ENCODE measurements at places on chromosomes 1 and 21.

GRCh38 chr1:117271959-117272358, 61.2 kb upstream of the VTCN1 start:
- DNase-seq, result no peak

- DNase-seq, result no peak
These were observed 86.0 kb upstream of the ZBTB40 start for GRCh38 chr1:22365331-22366295.

GRCh38 chr21:28714777-28715464, 277.8 kb downstream of the LTN1 start:
- DNase-seq, result no peak

DNA sequence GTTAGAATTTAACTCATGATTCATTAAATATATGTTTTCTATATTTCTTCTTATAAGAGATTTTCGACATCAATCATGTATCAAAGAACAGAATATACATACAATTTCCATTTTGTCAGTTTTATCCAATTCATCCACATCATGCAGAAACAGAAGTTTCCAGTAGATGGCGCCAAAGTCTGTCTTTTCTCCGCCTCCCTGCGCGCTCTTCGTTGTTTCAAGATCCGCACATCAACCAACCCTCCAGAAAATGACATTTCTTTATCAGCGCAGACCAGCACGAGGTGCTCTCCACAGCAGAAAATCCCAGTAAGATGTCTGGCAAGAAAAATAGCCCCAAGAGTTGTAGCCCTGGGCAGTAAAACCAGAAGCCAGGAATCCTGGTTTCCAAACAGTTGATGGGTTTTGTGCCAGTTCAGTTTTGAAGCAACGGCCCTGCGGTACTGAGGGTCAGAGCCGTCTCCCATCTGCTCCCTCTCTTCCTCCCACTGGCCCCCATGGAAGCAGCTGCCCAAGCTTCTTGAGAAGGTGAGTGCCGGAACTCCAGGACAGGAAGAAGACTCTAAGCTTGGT, 38.6 kb upstream of the GPR137B start:
- peak; percentile 85 for DNase-seq

GRCh38 chr1:203777596-203777995, 12.6 kb downstream of the LAX1 start:
- DNase-seq, result no peak

DNA sequence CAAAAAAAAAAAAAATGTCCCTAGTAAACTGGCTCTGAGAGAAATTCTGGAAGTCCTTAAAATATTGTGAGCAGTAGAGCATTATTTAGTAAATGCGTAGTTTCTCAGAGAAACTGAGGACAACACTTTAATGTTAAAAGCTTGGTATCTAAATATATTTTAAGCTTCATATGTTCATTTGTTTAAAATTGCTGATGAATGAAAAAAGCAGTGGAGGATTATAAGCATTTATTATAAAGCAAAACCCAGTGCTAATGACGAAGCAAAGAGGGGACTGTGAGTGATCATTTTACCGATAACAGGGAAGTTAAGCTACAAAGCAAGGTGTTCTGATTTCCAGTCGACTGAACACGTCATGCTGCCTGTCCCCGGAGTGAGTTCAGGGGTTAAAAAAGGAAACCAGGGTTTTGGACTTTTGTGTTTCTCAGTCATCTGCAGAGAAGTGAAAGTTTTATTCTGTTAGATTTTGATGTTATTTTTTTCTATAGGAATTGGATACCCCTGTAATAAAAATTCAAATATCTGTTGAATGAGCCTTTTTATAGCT, 64.5 kb upstream of the SCCPDH start:
- DNase-seq, result no peak

GRCh38 chr1:59690171-59690930, 124.4 kb upstream of the HOOK1 start:
- no peak for DNase-seq

GRCh38 chr1:81412954-81413353, 387.8 kb upstream of the ADGRL2 start:
- no peak for DNase-seq

- DNase-seq, result no peak
These were observed 203.7 kb downstream of the AMY1C start for GRCh38 chr1:103953386-103953785.

GRCh38 chr1:31501505-31501904, 74.8 kb upstream of the TINAGL1 start:
- peak; percentile 52 for DNase-seq

DNA sequence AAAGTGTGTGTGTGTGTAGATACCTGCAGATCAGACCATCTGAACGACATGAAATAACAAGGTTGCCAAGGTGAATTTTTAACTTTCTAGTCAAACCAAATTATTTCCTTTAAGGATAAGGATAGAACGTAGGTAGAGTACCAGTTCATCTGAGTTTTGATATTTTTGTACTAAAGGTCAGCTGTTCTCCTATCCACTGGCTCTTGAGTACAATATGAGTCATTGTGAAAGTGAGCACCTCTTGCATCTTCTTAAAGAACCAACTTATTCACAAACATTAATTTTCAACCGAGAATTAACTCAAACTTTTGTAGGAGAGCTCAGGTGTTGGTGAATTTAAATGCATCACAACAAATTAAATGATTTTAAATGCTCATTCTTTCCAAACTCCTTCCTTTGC, 71.5 kb downstream of the IFI44 start:
- no peak for DNase-seq

- DNase-seq, result no peak
These were observed 20.4 kb downstream of the ODF2L start for GRCh38 chr1:86375688-86376087.

DNA sequence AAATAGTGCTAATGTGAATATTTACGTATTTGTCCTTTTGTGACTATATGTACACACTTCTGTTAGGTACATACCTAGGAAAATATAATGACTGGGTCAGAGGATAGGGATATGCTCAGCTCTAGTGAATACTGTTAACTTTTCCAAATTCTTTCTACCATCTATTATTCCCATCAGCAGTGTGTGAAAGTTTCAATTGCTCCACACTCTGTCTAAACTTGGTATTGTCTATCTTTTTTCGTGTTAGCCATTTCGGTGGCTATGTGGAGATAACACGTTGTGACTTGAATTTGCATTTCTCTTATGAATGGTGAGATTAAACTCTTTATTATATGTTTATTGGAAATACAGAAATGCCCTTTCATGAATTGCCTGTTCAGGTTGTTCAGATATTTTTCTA, 22.7 kb upstream of the LELP1 start:
- DNase-seq, result no peak

GRCh38 chr1:116832308-116832931, 77.3 kb upstream of the PTGFRN start:
- DNase-seq, result no peak

DNA sequence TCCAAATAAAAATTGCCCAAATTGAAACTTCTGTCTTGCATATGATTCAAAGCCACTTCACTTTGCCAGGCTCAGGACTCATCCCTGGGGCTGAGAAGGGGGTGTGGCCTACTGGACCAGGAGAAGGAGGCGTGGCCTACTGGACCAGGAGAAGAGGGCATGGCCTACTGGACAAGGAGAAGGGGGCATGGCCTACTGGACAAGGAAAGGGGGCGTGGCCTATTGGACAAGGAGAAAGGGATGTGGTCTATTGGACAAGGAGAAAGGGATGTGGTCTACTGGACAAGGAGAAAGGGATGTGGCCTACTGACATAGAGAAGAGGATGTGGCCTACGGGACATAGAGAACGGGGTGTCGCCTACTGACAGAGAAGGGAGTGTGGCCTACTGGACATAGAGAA, 405.3 kb downstream of the RRAGC start:
- no peak for DNase-seq

DNA sequence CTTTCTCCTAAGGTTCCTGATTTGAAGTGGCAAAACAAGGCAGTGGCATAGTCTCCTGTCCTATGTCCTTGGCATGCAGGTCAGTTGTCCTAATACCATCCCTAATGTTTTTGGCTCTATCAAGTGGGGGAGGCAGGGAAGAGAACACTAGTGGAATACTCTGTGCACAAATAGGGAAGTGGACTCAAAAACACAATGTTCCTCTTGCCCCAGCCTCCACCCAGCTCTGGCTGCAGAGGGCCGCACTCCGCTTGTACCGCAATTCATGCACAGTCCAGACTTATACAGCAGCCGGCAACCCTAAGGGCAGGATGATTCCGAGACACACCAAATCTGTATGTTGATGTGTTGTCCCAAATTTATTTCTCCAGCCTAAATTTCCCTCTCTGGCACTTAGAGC, 14.5 kb downstream of the PLEKHO1 start:
- DNase-seq, result no peak

DNA sequence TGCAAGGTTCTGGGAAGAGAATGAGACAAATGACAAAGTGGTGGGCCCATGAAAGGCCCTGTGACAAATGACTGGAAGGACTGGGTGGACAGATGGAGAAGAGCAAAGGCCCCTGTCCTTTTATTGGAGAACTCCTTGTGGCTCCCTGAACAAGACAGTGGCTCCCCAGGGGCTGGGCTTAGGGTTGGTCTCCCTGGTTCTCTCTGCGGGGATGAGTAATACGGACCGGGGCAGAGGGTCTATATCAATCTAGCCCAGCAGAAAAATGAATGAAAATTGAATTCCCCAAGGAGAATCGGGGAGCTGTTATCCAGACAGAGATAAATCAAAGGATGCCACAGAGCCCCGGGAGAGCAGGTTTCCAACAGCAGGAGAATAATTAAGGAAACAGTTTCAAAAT, 5.2 kb upstream of the LHX4 start:
- DNase-seq, result no peak

DNA sequence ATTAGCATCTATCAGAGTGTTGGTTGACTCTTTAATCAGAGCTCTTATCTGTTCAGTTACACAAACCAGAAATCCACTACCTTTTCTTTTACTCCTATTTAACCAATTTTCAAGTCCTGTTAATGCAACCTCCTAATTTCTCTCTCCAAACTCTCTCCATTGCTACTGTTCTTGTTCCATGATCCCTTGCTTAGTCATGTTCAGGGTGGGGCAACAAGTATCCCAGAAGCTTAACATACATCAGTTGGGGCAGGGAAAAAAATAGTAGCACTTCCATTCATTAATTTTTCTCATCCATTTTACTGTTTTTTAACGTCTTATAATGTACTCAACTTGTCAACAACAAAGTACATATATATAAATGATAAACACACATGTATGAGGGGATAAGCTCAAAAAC, 111.2 kb upstream of the LBR start:
- DNase-seq, result no peak

- DNase-seq, result no peak
These were observed 10.3 kb upstream of the AGTRAP start for GRCh38 chr1:11725616-11726015.
